OCI-M1 (cell line): ENCODE measurements at places on chromosomes 11 and 22.
A peak's percentile ranks its signal among the peaks of the same experiment; 100 is the strongest.

DNA sequence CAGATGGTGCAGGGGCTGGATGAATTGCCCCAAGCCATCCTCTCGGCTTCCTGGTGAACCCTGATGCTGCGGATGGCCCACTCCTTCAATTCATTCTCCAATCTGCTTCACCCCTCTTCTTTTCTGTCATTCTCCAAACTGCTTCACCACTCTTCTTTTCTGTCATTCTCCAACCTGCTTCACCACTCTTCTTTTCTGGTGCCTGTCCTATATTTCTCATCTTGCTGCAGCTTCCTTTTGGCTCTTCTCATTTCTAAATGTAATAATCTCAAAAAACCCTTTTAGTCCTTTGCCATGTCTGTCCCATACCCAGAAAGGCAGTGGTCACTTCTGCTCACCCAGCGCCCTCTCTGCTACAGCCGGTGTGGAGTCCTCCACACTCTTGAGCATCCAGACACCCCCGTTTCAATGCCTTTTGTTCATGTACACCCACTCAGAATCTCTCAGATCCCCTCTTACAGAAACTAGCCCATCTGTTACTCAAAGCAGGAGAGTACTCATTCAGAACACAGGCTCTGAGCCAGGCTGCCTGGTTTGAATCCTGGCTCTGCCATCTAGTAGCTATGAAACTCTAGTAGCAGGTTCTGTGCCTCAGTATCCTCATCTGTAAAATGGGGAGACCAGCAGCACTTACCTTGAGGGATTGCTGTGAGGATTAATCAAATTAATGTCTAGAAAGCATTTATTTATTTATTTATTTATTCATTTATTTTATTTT, 14.9 kb downstream of the SERPIND1 start:
- DNase-seq: no peak

- no peak for DNase-seq
Observed at GRCh38 chr22:50710221-50710620, 27.8 kb upstream of the ACR start.

DNA sequence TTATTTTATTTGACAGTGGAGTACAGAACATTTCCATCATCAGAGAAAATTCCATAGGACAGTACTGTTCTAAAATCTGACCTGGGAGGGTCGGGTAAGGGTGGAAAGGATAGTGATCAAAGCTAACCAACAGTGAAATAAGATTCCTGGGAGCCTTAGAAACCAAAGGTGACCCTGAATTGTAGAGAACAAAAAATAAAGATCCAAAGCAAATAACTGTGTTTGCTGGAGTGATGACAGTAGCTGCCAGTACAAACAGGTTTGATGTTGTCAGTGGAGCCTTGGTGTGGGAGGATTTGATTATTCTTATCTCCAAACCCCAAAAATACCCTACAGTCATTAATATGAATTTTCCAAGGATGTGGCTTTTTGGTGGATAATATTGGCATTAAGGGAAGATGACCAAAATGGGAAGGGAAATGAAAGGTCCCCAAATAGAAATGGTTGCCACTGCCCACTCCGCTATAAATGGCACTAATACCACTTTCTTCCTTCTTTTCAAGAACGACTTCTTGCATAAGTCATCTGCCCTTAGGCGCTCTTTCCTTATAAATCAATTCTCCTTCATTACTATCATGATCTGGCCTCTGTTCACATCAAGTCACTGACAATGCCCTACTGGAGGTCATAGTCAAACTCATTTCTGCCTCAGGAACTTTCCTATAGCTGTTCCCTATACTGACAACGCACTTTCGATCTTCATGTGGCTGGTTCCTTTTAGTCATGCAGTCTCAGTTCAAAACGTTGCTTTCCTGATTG, 44.4 kb downstream of the EHF start:
- DNase-seq: no peak

- no peak for DNase-seq
Observed at GRCh38 chr11:46445920-46446771, 54.6 kb upstream of the CHRM4 start.

DNA sequence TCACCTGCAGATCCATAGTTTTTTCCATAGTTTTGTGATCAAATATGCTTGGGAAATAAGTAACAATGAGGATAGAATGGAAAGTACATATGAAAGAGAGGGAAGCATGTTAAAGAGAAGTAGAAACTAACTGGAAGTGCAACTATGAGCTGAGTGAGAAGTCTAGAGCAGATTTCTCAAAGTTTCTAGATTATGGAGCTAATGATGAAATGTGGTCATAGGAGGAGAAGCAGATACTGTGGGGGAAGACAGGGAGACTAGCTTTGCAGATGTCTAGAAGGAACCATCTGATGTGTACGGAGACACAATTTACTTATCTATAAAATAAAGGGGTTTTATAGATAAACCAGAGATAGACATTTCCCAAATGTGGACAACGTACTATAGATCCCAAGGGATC, 37.1 kb downstream of the RELT start:
- DNase-seq: no peak

DNA sequence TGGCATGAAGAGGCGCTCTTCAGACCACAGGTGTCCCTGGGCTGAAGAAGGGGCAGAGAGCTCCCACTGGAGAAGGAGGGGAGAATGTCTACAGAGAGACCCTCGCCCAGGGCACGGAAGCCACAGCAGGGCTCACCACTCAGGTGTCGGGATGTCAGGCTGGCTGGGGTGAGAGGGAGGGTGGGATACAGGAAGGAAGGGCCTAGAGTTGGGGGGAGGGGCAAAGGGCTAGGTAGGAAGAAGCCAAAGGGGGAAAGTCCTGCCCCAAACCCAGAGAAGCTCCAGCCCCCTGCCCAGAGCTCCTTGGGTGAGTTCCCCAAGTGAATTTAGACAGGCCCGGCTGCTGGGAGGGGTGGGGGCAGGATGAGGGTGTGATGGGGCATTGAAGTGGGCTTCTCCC, 232.0 kb downstream of the CEP164 start:
- DNase-seq: no peak

GRCh38 chr22:35525687-35526332, 14.8 kb upstream of the RASD2 start:
- DNase-seq: no peak

DNA sequence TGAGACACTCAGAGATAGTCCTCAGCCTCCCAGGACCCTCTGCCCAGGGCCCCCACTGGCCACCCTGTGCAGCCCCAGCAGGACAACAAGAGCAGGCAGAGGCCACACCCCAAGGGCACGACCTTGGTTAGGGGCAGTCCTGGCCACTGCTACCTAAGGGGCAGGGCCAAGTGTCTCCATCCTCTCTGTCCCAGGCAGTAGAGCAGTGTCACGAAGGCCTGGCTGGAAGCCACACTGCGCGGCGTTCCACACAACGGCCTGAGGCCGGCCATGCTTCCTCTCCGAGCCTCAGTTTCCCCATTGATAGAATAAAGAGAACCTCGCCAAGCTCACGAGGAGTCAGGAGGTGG, 1074.3 kb downstream of the BRD1 start:
- no peak for DNase-seq

GRCh38 chr22:50084614-50085021, 608 bp downstream of the MLC1 start:
- peak; percentile 63 for DNase-seq

- no peak for DNase-seq
Observed at GRCh38 chr11:60455531-60456042, at the start of gene MS4A1. MS4A1 (plus strand) TSS chr11:60455847; CDS start chr11:60462375, 6,528 bp downstream.

DNA sequence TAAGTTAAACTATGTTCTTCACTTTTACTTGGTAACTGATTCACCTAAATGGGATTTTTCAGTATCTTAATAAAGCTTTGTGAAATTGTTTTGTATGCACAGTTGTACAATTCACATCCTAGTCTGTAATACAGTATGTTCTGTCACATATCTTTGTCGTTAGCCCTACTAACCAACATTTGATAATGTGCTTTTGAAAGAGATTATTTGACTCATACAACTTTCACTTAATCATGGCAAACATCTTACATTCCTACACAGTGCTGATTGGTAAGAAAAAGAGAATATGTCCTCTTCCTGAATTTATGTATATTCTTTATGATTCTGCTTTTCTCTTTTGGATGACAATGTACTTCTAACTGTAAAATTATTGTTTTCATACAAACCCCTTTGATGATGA, 234.5 kb downstream of the METTL15 start:
- DNase-seq: peak; percentile 49

DNA sequence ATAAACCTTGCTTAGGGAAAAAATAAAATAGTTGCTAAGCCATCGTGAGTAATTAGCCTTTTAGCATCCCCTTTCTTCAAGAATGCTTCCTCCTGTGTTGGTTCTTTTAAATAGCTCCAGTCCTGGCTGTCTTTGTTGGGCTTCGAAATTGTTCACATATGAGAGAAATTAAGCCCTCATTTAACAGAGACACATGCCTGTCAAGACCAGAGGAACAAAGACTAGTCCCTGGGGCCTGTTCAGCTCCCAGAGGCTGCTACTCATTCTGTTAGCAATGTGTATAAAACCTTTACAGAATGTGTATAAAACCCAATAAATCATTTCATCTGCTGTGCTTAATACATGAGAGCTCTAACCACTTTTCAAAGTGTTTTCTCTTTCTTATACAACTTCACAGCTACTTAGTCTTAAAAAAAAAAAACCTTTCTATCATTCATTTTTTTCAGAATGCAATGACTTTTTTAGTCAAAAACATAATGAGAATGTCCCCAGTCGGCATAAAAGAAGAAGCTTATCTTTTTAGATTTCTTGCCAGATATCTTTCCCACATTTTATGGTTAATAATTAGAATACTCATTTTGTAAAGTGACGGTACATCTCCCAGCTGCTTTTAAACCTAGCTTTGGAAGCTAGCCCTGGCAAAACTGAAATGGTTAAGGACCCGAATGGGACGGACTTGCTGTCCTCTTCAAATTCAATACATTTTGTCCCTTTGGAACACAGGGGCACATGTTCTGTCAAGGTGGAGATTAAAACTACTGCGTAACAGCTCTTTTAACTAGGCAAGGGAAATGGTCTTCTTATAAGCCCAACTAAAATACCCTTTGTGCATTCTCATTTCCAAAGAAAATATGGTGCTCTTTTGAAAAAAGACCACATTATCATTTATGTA, 186.1 kb downstream of the SOX6 start:
- no peak for DNase-seq

DNA sequence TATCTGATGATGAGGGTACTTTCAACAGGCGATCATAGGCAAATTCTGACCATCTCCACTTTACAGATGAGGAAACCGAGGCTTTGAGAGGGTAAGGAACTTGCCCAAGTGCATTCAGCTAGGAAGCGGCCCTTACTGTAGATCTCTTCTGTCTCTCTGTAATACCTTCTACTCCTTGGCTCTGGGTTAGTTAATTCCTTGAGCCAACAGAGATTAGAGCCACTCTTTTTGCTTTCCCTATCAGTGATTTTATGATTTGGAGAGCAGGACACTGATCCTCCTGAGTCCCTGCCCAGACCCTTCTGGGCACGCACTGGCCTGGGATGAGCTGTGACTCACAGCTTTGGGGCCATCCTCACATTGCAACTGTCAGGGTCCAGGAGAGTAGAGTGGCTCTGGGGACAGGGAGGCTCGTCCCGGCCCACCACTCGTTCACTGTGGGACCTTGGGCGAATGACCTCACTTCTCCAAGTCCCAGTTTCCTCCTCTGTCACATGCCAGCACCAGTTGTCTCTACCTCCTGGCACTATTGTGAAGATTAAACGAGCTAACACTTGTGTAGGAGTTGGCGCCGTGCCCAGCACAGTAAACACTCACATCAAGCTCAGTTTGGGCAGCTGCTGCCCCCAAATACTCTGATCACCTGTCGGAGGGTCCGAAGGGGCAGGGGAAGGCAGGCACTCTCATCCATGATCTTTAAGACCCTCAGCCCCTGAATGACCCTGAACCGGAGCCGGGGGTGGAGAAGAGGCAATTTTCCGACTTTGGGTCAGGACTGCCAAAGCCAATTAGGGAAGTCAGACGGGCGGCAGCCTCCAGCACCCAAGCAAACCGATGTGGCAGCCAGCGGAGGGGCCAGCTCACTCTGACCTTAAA, 235.0 kb downstream of the MIAT start:
- no peak for DNase-seq

DNA sequence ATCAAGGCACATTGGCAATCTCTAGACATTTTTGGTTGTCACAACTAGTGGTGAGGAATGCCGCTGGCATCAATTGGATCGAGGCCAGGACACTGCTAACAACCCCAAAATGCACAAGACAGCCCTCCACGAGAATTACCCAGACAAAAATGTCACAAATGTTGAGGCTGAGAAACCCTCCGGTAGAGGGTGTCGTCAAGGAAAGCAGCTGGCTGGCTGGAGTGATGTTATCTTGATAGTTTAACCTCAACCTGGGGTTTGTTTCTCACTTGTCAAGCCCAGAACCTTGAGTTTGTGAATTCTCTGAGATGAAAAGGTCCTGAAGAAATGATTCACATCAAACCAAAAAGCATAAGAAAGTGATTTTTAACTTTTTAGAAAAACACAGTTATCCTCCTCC, 21.1 kb upstream of the TMPRSS13 start:
- peak; percentile 76 for DNase-seq

- DNase-seq: no peak
Observed at GRCh38 chr11:2860636-2861035, 24.9 kb downstream of the CDKN1C start.

GRCh38 chr22:31179345-31179744, 19.4 kb downstream of the RNF185 start:
- DNase-seq: no peak

DNA sequence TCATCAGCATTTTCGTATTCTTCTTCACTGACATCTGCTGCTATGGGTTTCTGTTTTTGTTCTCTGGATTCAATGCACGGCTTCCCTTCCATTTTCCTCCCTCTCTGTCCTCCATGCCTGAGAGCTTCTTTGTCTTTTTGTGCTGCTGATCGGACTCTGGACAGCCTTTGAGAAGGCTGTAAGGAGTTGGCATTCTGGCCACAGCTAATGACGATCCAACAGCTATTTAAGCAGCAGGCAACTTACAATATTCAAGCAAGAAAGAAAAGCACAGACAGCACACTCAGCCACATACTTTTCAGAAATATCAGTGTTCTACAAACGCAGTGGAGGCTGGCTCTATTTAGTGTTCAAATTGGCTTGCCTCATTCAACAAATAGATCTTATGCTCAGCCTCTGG, 60.9 kb upstream of the ZC3H12C start:
- DNase-seq: no peak

- no peak for DNase-seq
Observed at GRCh38 chr11:19168090-19168489, 33.7 kb downstream of the CSRP3 start.

DNA sequence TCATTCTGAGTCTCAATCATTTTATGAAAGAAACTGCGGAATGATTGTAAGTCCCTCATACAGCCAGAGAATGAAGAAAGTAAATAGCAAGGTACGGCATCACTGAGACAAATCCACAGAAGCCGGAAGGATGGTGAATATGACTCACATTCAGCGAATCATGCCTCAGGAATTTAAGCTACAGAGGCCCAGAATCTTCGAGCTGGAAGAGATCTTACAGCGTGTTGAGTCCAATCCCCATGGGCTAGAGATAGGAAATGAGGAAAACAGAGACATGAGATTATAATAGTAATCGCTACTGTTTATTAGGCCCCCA, 173.2 kb downstream of the KIF18A start:
- DNase-seq: no peak

DNA sequence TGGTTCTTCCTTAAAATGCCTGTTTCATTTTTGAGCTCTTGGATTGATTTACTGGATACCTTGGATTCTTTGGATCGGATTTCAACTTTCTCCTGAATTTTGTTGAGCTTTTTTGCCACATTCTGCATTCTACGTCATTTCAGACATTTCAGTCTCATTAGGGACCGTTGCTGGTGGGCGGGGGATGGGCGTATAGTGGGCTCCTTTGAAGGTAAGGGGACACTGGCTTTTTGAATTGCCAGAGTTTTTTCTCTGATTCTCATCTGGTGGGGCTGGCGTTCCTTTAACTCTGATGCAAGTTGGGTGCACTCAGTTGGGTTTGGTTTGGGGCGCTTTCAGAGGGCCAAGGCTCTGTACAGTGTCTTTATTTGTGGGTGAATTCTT, 216.5 kb downstream of the DYNC2H1 start:
- no peak for DNase-seq
